Naive thymus-derived CD8-positive, alpha-beta T cell (primary cell): ENCODE measurements at places on chromosomes 5 and 9.

DNA sequence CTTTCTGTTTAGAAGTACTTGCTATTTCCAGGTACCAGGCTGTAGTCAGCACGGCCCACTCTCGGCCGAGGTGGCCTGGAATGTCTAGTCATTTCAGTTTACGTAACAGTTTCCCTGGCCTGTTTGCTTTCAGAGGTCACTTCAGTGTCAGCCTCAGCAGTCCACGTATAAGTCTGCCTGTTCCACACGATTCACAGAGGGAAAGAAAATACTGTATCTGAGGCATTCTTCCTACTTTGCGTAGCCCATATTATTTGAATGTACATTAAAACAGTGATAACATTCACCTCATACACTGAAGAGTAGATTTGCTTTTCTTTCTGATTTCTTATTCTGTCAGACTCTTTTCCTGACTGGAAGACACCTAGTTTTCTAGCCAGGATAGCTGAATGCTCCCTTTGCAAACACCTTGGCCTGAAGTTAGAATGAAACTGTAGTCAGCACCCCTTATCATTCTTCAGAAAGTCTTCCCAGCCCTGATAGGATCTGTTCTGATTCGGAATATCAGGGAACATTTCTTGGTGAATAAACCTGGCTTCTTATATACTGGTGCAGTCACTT lies 140.9 kb downstream of the AOPEP start:
- DNase-seq = no peak

DNA sequence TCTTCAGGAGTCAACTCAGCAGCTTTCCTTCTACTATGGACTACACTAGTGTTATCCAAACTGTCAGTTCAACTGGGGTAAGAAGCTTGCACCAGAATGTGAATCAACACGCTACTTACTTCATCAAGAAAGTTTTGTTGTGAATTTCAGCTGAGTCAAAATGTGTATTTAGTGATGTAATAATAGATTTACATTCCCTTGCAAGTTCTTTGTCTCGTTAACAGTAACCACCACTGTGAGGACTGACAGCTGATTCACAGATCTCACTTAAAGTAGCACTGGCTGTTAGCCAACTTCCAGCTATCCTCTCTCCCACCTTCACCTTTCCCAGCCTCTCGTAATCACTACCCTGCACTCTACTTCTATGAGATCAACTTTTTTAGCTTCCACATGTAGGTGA lies 445.3 kb downstream of the NTRK2 start:
- no peak for DNase-seq

DNA sequence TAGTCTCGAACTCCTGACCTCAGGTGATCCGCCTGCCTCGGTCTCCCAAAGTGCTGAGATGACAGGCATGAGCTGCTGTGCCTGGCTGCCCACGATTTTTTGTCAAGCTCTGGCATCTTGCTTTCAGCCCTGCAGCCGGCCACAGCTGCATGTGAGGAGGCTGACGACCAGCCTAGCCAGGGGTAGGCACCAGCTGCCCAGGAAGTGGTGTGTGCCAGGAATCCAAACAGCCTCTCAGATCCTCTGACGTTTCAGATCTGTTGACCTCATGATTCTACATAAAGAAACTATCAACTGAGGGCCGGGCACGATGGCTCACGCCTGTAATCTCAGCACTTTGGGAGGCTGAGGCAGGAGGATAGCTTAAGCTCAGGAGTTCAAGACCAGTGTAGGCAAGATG lies 19.0 kb downstream of the DYNC2I2 start:
- no peak for DNase-seq

- DNase-seq = peak; percentile 56
These were observed 21.7 kb upstream of the NSD1 start for GRCh38 chr5:177111720-177112394.

GRCh38 chr5:76175821-76176403 lies 92.7 kb downstream of the SV2C start:
- DNase-seq = no peak

DNA sequence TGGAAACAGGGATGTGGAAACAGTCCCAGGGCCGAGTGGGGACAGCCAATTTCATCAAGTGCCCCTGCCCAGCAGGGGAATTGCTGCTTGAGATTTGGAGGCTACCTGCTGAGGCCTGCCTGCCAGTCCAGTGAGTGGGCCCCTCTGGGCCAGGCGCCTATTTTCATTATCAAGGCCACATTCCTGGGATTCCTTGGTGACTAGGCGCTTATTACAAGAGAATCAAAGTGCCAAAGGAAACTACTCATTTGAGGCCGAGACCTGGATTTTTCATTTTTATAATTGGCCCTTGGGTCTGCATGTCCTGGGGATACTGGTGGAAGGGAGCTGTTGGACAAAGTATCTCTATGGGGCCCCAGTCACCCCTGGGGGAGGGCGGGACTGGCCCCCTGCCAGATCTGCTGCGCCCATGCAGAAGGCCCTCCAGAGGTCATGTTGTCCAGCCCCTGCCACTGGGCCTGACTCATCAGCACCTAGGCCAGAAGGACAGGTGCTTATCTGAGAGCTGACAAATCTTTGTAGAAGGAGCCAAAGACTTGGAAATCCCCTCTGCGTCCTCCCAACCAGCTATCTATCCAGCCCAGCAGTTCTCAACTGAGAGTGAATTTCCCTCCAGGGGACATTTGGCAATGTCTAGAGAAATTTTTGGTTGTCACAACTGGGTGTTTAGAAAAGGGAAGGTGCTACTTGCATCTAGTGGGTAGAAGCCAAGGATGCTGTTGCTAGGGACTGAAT lies 45.6 kb downstream of the FOXI1 start:
- no peak for DNase-seq

- DNase-seq = no peak
These were observed 149.8 kb downstream of the MACIR start for GRCh38 chr5:103408408-103408807.

- DNase-seq = no peak
These were observed 49.0 kb downstream of the SGCD start for GRCh38 chr5:156375895-156376495.

- no peak for DNase-seq
These were observed 2.6 kb upstream of the NIPAL4 start for GRCh38 chr5:157457391-157457790.

DNA sequence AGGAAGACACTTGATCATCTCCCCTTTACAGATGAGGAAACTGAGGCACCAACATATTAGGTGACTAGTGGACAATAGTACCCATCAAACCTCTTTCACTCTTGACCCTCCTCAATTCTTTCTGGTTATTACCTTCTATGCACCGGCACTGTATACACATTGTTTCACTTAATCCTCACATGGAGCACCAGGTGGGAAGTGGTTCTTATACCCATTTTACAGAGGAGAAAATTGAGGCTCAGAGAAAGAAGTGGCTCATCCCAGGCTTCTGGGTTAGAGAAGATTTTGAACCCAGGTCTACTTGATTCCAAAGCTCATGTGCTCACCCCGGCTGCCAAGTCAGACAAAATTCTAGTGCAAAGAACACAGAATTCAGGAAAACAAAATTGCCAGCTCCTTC lies 17.4 kb upstream of the DENND1A start:
- DNase-seq = no peak

DNA sequence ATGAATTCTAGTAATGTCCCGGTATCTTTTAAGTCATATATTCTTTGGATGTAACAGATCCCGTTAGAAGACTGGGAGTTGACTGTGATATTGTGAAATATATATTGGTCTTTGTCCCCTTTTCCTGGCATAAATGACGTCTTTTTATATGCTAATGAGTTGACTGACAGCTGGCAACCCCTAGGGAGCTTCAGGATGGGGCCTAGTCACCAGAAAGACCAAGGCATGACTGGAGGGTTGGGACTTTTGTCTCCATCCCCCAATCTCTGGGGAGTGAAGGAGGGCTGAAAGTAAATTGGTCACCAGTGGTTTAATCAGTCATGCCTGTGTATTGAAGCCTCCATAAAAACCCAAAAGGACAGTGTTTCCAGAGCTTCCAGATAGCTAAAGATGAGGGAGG lies 241.6 kb downstream of the PJA2 start:
- no peak for DNase-seq

DNA sequence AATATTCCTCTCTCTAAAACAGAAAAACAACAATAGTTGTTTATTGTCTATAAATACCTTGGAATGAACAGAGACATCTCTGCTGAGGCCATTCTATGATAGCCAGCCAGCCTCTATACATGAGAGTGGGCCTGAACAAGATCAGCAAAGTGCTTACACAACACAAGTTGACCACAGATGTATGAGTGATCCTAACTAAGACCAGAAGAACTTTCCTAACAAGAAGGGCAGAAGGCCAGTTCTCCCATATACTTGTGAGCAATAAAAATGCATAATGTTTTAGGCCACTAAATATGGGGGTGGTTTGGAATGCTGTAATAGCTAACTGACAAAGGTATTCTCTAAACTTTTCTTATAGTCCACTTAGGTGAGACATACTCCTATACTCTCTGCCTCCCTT lies 345.7 kb downstream of the SPATA31D1 start:
- no peak for DNase-seq

DNA sequence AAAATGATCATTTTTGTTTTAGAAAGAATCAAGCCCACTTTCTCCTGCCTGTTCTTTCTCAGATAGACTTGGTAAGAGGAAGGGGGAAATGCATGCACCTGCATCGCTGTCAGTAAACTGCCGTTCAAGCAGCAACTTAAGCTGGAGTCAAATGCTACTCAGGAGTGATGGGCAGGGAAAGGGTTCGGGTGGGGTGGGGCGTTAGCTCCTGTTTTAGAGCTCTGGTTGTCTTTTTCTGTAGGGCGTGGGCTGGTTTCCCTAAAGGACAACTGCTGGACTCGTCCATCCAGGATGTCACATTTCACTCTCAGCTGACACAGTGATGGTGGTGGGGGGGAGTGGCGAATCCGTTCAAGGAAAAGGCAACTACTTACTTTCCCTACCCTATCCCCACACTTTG lies 75.0 kb downstream of the NDFIP1 start:
- DNase-seq = no peak

DNA sequence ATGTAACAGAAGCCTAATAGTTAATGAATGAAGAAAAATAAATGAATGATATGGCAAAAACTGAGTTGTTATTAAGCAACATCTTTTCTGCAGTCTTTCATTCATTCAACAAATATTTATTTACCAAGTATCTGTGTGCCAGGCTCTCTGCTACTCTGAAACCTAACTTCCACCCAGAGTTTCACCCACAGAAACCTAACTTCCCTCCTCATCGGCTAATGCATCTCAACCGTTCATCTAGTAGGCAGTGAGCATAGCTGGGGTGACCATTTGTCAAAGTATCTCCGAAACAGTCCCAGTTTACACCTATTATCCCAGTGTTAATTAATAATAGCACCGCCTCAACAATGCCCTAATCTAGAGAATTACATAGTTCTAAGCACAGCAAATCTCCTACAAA lies 1.5 kb downstream of the TTC39B start:
- DNase-seq = no peak

GRCh38 chr9:80191108-80191507 lies 619.3 kb downstream of the TLE4 start:
- DNase-seq = no peak

DNA sequence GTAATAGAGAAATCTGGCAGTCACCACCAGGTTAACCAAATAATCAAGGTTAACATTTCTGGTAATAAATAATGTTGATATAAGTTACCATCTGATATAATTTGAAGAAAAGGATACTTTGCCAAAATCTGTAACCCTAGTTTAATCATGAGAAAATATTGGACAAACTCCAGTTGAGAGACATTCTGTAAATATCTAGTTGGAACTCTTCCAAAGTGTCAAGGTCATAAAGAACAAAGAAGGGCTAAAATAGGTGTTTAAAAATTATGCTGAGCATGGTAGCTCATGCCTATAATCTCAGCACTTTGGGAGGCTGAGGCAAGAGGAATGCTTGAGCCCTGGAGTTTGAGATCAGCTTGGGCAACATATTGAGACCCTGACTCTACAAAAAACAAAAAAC lies 253.3 kb downstream of the MRPS30 start:
- DNase-seq = no peak

DNA sequence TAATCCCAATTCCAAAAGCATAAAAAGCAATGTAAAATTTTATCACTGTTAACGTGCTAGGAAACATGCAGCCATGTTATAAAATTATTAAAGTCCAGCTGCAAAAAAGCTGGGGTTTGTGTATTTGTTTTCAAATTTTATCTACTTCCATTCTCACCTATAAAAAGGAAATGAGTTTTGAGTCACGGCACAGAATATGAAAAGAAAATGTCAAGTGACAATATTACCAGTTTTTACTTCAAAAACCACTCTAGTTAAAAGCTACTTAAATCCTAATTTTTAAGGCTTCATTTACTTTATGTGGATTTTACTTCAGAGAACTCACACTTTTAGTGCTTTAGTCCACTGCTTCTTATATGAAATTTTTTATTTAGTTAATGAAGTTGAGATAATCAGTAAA lies 72.7 kb upstream of the IFNE start:
- no peak for DNase-seq

- no peak for DNase-seq
These were observed 34.2 kb downstream of the ABLIM3 start for GRCh38 chr5:149175346-149176105.

DNA sequence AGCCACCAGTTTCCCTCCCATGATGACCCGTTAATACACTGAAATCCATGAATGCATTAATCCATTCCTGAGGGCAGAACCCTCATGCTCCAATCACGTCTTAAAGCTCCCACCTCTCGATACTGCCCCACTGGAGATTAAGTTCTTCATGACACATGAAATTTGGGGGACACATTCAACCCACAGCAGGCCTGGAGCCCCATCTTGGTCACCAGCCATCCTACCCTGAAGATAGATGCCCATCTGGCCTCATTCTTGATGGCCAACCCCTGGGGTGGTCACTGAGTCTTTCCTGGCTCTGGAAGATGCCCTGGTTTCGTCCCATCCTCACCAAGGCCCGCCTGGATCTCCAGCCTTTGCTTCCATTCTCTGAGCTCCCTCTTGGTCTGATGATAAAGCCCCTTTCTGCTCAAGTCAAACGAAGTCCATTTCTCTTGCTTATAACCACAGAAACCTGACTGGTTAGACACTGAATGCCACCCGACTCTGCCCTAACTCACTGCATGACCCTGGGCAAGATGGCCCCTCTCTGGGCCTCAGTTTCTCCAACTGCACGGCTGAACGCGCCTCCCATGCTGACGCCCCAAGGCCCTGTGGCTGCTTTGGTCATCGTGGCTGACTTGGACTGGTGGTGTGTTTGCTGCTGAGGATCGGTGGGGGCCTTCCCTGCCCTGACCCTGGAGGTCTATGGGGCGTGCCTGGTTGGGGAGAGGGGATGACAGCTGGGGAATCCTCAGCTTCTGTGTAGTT lies 138.4 kb upstream of the IER5L start:
- DNase-seq = no peak

- DNase-seq = no peak
These were observed 79.3 kb downstream of the EPB41L4A start for GRCh38 chr5:112339761-112340160.

DNA sequence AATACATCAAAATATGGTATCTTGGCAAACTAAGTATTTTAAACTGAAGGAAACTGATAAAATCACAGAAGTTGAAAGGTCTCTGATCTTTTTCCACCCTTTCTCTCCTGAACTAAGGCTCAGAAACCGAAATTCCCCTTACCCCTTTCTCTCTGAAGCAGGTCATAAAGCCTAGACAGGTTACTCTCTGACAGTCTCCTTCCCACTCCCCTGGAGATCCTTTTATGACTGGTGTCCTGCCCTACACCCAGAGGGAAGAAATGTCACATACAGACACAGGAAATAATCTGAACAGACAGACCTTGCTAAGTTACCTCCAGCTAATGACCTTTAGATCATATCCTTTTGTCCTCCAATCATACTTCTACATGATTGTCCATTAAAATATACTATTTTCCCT lies 127.4 kb downstream of the HCN1 start:
- no peak for DNase-seq

- DNase-seq = no peak
These were observed 132.7 kb downstream of the PDE4D start for GRCh38 chr5:59760785-59761348.
